ENCODE measurements at places on chromosomes 1 and 21. TPM values are rescaled to one million over a fixed set of nuclear protein-coding genes. Genes with fewer than 3 reads are reported as not detected.

- DNase-seq: no peak
Measured at GRCh38 chr1:62900566-62900965, 116.6 kb downstream of the ATG4C start.

Gene FHAD1
- total RNA-seq: 0.07 TPM

DNA sequence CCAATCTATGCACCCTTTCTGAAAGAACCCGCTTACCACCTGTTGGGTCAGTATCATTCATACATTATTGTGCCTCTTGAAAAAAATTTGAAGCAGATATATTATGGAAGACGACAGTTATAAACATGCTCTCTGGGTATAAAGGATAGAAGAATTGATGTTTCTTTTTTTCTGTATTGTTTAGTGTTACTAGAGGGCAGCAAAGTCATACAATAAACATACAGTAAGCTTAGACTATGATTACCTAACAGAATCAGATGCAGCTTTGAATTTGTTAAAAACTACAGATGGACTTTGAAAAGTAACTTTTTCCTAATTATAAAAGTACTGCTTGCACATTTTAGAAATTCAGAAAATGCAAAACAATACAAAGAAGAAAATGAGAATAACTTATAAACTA is 11.1 kb upstream of the PAXBP1 start:
- DNase-seq: no peak

DNA sequence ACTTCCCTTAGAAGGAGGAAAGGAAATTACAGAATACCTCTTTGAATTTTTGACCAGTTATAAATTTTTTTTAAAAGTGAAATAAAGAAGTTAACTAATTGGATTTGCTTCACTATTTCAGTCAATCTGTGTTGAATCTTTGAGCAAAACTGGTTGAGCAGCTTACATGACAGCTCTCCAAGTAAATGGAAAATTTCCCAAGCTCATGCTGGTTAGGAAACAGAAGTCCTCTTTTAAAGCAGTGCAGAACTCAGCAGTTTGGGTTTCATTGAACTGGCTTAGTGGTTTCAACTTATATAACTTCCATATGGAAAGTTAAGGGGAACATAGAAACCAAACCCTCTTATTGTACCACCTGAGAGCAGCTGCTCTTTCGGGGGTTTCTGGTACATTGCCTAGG is 250.5 kb downstream of the PDE4B start:
- DNase-seq: no peak

GRCh38 chr1:178953034-178953433 is 72.7 kb upstream of the FAM20B start:
- no peak for DNase-seq

- DNase-seq: no peak
Measured at GRCh38 chr21:45320261-45321025, 32.7 kb upstream of the POFUT2 start.

Gene ACAP3
- total RNA-seq: 42.5 TPM

DNA sequence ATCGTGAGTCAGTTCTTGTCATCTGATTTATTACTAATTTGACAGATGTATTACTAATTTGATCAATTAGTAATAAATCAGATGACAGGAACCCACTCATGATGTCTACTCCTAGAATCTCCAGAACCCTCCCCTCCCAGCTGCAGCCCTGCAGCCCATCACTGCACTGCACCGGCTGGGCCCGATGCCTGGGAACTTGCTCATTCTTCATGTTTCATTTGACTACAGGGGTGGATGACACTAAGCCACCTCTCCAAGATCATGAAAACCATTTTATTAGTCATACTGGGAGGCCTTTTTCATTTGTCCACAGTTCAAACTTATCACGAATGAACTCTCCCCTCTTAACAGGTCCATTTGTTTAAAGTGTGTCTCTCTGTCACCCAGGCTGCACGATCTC is 41.0 kb downstream of the KCNH1 start:
- DNase-seq: no peak

Gene CD101
- 3.2 TPM for total RNA-seq
